ENCODE measurements at places on chromosomes 4 and X. TPM values are rescaled to one million over a fixed set of nuclear protein-coding genes. Genes with fewer than 3 reads are reported as not detected.

DNA sequence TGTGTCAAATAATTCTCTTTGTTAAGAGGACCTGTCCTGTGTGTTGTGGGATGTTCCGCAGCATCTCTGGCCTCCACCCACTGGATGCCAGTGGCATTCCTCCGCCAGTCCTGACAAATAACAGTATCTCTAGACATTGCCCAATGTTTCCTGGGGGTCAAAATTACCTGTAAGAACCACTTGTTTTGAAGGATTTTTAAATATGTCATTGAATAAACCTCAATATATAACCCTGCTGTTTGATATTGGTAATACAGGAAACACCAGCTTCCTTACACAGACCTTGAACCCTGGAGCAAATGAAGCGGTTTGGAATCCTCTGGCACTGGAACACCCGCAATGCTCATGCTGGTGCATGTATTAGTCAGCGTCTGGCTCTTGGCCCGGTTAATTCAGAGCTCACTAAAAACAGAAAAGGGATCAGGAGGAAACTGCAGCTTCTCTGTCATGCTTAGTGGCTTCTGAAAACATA lies 101.3 kb downstream of the TBL1X start:
- H3K36me3 ChIP-seq, result no peaks in the 10 kb centered on the region
- H3K4me1 ChIP-seq, result peaks cover 15% of the 10 kb centered on the region
- H3K27me3 ChIP-seq, result no peaks in the 10 kb centered on the region
- no peak overlapping the region for H3K4me3 ChIP-seq
- peak; percentile 76 for DNase-seq
- H3K27ac ChIP-seq, result no peak overlapping the region

GRCh38 chr4:20217951-20218350 lies 33.8 kb upstream of the SLIT2 start:
- no peaks in the 10 kb centered on the region for H3K27me3 ChIP-seq
- H3K27ac ChIP-seq, result no peak overlapping the region
- H3K4me1 ChIP-seq, result no peaks in the 10 kb centered on the region
- no peak overlapping the region for H3K4me3 ChIP-seq

DNA sequence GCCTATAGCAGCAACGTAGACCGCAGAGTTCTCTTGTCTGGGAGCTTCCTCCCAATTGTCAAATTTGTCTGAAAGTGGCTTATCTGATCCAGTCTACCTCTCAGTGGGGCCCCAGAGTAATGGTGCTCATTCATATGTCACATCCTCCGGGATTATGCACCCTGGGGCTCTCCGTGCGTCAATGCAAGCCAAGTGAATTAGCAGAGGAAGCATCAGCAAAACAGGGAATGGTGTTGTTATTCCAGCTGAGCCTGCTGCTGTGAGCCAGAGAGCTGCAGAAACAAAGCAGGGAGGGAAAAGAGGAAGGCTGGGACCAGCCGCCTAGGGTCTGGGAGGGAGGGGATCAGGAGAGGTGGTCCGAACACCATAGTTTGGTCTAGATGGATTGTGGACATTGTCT lies 95.2 kb downstream of the CLNK start:
- peaks cover 3% of the 10 kb centered on the region for H3K4me1 ChIP-seq
- peaks cover 6% of the 10 kb centered on the region for H3K27me3 ChIP-seq
- no peak overlapping the region for H3K27ac ChIP-seq
- DNase-seq, result no peak
- H3K4me3 ChIP-seq, result no peak overlapping the region

- H3K36me3 ChIP-seq, result no peaks in the 10 kb centered on the region
- no peaks in the 10 kb centered on the region for H3K27me3 ChIP-seq
- H3K4me3 ChIP-seq, result no peak overlapping the region
- DNase-seq, result no peak
- H3K4me1 ChIP-seq, result no peaks in the 10 kb centered on the region
Measured at GRCh38 chr4:90641861-90642599, 514.8 kb downstream of the CCSER1 start.

DNA sequence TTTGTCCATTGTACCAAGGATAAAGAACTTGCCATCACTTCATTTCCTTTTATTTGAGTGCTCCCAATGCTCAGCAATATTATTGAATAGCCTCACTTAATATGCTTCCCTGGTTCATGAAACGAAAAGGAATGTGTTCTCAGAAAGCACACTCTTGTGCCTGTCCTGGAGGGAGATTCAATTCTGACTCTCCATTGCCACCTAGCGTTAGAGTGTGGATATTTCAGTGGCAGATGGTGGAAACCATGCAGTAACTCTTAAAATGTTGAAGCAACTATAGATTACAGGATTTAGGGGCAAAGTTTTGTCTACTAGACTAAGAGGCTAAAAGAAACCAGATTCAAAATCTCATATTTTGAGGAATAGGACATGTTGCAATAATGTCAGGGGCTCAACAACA lies 36.0 kb downstream of the GAB3 start:
- H3K36me3 ChIP-seq, result no peaks in the 10 kb centered on the region
- no peaks in the 10 kb centered on the region for H3K27me3 ChIP-seq
- peak; percentile 62 for DNase-seq
- peaks cover 40% of the 10 kb centered on the region for H3K4me1 ChIP-seq

DNA sequence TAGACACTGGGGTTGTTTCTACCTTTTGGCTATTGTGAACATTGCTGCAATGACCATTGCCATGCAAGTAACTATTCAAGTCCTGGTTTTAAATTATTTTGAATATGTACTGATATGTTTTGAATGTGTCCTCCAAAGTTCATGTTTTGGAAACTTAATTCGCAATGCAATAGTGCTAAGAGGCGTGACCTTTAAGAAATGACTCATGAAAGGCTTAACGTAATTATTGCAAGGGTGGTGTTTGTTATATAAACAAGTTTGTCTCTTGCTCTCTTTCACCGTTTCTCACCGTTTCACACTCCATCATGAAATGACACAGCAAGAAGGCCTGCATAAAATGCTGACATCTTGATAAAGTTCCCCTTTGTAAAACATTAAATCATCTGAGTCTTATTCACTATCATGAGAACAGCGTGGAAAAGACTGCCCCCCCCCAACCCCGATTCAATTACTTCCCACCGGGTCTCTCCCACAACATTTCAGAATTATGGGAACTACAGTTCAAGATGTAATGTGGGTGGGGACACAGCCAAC lies 506.9 kb upstream of the FAM47C start:
- no peaks in the 10 kb centered on the region for H3K27me3 ChIP-seq
- no peaks in the 10 kb centered on the region for H3K4me1 ChIP-seq
- H3K36me3 ChIP-seq, result no peaks in the 10 kb centered on the region
- DNase-seq, result no peak

The MPC1L gene
- 0.19 TPM for polyA plus RNA-seq

The OCIAD2 gene
- polyA plus RNA-seq, result 119 TPM

DNA sequence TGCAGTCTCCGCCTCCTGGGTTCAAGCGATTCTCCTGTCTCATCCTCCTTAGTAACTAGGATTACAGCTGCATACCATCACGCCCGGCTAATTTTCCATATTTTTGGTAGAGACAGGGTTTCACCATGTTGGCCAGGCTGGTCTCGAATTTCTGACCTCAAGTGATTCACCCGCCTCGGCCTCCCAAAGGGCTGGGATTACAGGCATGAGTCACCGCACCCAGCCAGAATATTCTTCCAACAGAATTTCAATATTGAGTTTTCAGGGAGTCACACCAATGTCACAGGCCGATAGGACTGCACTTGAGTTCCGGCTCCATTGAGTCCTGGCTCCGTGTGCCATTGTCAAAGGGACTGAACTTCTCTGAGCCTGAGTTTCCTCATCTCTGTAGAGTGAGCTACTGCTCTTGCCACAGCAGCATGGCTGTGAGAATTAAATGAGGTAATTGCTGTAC lies 82.9 kb downstream of the CLCN4 start:
- DNase-seq, result no peak
- H3K27ac ChIP-seq, result no peak overlapping the region
- H3K4me3 ChIP-seq, result no peak overlapping the region

The FGB gene
- not detected for polyA plus RNA-seq

- no peaks in the 10 kb centered on the region for H3K36me3 ChIP-seq
- H3K27me3 ChIP-seq, result no peaks in the 10 kb centered on the region
- H3K4me1 ChIP-seq, result no peaks in the 10 kb centered on the region
- DNase-seq, result no peak
- H3K27ac ChIP-seq, result no peak overlapping the region
Measured at GRCh38 chrX:114134465-114134864, 449.4 kb upstream of the HTR2C start.

DNA sequence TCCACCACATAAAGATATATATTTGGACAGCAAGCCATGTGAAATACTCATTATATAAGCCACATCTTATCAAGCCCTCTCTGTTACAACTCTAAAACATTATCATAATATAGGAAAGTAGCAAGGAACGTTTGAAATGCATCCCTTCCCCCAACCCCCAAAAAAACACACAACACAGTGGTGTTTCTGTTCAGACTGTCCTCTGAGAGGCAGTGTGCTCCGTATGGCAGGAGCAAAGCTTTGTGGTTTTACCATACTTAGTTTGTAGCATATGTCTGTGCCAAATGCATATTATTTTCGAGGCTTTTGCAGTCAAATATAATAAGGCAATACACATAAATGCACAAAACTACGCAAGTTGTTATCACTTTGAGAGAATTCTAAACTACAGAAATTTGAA lies 194.2 kb downstream of the RAPGEF2 start:
- no peak overlapping the region for H3K27ac ChIP-seq
- no peak for DNase-seq
- H3K4me1 ChIP-seq, result peaks cover 19% of the 10 kb centered on the region

- no peaks in the 10 kb centered on the region for H3K36me3 ChIP-seq
- H3K4me1 ChIP-seq, result no peaks in the 10 kb centered on the region
- H3K27me3 ChIP-seq, result no peaks in the 10 kb centered on the region
- no peak overlapping the region for H3K4me3 ChIP-seq
- no peak overlapping the region for H3K27ac ChIP-seq
Measured at GRCh38 chrX:136086521-136086920, 60.8 kb upstream of the FHL1 start.

GRCh38 chr4:186979961-186980745 lies 256.5 kb upstream of the FAT1 start:
- no peak overlapping the region for H3K4me3 ChIP-seq
- H3K4me1 ChIP-seq, result no peaks in the 10 kb centered on the region
- H3K36me3 ChIP-seq, result no peaks in the 10 kb centered on the region
- no peaks in the 10 kb centered on the region for H3K27me3 ChIP-seq
- H3K27ac ChIP-seq, result no peak overlapping the region

- H3K4me3 ChIP-seq, result no peak overlapping the region
- H3K27ac ChIP-seq, result no peak overlapping the region
- H3K27me3 ChIP-seq, result no peaks in the 10 kb centered on the region
Measured at GRCh38 chrX:147788641-147789350, 122.9 kb upstream of the FMR1 start.

DNA sequence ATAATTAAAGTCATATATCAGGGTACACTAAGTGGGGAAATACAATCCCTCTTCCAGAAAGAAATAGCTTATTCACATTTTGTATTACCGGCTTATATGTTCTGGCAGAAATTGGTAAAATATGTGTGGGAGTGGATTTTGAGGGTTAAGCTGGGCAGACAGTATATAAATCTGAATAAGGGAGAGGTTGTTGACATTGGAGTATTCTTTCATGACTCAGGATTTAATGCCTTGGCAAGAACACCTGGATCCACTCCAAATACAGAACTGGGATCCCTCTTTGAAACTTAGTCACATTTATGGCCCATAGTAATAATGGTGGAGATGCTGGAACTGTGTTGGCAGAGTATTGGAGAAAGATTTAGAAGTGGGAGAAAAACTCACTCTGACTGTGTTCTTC lies 54.3 kb upstream of the TET2 start:
- no peaks in the 10 kb centered on the region for H3K4me1 ChIP-seq
- no peak overlapping the region for H3K4me3 ChIP-seq
- H3K27me3 ChIP-seq, result no peaks in the 10 kb centered on the region
- H3K36me3 ChIP-seq, result no peaks in the 10 kb centered on the region
- DNase-seq, result peak; percentile 26

The ASMT gene
- polyA plus RNA-seq, result not detected

- peaks cover 31% of the 10 kb centered on the region for H3K4me1 ChIP-seq
- peak; percentile 63 for DNase-seq
- H3K27ac ChIP-seq, result peak overlapping the region; percentile 56
Measured at GRCh38 chr4:74092957-74093356, 6.0 kb downstream of the CXCL2 start.

- peaks cover 11% of the 10 kb centered on the region for H3K4me1 ChIP-seq
- H3K36me3 ChIP-seq, result no peaks in the 10 kb centered on the region
- H3K27me3 ChIP-seq, result no peaks in the 10 kb centered on the region
- H3K4me3 ChIP-seq, result no peak overlapping the region
- no peak for DNase-seq
- no peak overlapping the region for H3K27ac ChIP-seq
Measured at GRCh38 chr4:55543858-55544257, 2.9 kb downstream of the CLOCK start.

DNA sequence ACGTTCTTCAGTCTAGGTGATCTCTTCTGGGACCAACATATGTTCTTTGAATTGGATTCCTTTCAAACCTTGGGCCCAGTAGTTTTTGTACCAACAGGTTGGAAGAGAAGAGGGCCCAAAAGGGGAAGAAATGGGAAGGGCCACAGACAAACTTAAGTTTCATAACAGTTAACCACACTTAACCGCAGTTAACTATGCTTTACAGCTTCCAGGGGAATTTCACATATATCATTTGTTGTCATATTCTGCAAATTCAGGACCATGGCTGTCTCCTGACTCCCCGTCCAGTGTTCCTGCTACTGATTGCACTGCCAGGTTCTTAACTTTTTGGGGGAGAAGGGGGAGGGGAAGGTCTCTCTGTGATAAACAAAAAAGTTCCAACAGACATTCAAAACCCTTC lies 34.6 kb downstream of the RTL5 start:
- no peak overlapping the region for H3K4me3 ChIP-seq
- H3K4me1 ChIP-seq, result peaks cover 23% of the 10 kb centered on the region
- H3K27me3 ChIP-seq, result no peaks in the 10 kb centered on the region
- no peak overlapping the region for H3K27ac ChIP-seq

DNA sequence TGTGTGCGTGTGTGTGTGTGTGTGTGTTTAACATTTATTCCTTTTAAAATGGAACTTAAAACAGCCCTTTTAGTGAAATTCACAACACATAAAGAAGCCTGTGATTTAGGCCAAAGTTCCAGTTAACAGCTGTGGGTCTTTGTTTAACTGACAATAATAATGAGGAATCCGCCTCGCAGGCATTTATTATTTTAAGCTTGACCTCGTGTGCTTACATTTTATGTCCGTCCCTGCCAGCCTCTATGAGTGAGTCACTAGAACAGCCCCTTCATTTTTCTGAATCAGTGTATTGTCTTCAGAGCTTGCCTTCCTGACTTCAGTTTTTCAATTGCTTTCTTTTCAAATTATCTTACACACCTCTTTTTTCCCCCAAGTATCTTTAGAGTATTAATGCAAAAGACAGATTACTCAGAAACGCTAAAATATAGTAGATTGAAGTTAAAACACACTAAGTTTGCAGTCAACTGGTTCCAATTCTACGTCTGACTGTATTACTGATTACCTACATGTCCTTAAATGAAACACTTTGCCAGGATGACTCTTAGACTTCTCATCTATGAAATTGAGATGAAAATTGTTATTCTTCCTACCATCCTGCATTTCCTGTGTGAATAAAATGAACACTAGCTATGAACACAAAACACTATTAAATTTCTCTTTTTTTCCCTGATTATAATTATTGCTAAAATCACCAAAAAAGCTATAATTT lies 319.6 kb upstream of the HS3ST1 start:
- no peak overlapping the region for H3K4me3 ChIP-seq
- peak overlapping the region; percentile 85 for H3K27ac ChIP-seq
- H3K4me1 ChIP-seq, result peaks cover 48% of the 10 kb centered on the region
- peak; percentile 96 for DNase-seq
- H3K27me3 ChIP-seq, result no peaks in the 10 kb centered on the region

The DOCK11 gene
- 0.37 TPM for polyA plus RNA-seq

Measured in endothelial cell of umbilical vein (primary cell).